NCI-H2171 (cell line): ENCODE measurements at places on chromosomes 11 and 22.

DNA sequence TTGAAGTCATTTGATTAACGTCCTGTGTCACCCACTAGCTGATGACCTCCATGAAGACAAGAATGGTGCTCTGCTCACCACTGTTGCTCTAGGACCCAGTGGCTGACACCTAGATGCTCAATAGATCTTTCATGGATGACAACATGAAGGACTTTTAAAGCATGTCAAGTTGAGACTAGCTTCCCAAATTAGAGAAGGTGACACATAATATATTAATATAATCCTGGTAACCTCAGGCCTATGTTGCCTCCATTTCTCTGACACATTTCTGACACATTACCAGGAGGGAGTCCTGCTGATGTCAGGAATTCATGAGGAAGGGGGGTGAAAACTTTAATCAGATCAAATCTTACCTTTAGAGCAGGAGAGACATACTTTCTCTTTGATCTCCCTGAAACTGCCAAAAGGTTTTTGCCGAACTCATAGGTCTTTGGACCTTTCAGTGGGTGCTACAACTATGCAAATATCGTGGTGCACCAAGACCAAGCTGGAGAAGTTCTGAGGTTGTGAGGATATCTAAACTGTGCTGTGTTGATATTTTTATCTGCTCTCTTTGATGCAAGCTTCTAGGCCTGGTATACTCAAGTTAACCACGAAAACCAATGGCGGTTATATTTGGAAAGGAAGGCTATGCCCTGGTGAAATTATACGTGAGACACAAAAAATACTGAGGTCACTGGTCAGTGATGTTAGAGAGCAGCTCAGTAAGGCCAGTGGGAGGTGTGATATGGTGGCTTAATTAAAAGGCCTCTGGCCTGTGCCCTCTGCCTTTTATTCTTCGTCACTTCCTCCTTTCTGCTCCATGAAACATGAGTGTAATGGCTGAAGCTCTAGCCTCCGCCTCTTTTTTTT, 13.2 kb upstream of the AMPD3 start:
- DNase-seq: no peak

GRCh38 chr11:35112056-35112845, 26.7 kb upstream of the CD44 start:
- peak; percentile 45 for DNase-seq

GRCh38 chr11:130731401-130731800, 184.9 kb downstream of the SNX19 start:
- DNase-seq: no peak

GRCh38 chr22:38172832-38173640, 8.6 kb downstream of the PLA2G6 start:
- no peak for DNase-seq

- no peak for DNase-seq
Measured at GRCh38 chr11:4962816-4963215, 7.3 kb upstream of the OR51A2 start.

DNA sequence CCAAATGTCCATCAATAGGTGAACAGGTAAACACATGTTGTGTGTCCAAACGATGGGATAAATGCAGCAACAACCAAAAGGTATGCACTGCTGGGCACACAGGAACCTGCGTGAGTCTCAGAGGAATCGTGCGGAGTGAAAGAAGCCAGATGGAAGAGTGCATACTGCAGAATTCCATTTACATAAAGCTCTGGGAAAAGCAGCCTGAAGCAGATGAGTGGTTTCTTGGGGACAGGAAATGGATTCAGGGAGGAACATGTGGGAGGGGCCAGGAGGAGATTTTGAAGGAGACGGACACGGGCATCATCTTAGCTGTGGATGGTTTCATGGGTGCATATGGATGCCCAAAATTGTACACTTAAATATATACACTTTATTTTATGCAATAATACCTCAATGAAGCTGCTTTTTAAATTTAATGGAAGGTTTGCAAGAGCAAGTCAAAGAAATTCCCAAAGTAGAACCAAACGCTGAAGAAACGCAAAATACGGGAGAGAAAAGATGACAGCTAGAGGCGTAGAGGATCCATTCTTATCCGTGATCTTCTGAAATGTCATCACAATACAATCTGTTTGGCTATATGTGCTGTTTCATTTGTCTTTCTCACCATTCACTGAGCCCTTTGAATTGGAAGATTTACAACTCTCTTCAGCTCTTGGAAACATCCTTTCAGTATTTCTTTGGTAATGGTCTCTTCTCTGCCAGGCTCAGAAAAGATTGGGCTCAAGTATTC, 24.5 kb downstream of the ST14 start:
- DNase-seq: no peak

- DNase-seq: no peak
Measured at GRCh38 chr11:118318124-118318523, 13.6 kb downstream of the CD3E start.

DNA sequence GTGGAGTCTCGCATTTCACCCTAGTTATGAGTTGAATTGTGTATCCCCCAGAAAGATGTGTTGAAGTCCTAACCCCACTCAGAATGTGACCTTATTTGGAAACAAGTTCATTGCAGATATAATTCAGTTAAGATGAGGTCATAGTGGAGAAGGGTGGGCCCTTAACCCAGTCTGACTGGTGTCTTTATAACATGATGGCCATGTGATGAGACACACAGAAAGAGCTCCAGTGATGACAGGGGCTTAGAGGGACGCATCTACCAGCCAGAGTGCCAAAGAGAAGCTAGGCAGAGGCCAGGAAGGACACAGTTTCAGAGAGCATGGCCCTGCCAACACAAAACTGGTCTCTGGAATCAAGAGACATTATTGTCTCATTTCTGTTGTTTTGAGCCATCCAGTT, 50.3 kb downstream of the LARGE1 start:
- DNase-seq: no peak

DNA sequence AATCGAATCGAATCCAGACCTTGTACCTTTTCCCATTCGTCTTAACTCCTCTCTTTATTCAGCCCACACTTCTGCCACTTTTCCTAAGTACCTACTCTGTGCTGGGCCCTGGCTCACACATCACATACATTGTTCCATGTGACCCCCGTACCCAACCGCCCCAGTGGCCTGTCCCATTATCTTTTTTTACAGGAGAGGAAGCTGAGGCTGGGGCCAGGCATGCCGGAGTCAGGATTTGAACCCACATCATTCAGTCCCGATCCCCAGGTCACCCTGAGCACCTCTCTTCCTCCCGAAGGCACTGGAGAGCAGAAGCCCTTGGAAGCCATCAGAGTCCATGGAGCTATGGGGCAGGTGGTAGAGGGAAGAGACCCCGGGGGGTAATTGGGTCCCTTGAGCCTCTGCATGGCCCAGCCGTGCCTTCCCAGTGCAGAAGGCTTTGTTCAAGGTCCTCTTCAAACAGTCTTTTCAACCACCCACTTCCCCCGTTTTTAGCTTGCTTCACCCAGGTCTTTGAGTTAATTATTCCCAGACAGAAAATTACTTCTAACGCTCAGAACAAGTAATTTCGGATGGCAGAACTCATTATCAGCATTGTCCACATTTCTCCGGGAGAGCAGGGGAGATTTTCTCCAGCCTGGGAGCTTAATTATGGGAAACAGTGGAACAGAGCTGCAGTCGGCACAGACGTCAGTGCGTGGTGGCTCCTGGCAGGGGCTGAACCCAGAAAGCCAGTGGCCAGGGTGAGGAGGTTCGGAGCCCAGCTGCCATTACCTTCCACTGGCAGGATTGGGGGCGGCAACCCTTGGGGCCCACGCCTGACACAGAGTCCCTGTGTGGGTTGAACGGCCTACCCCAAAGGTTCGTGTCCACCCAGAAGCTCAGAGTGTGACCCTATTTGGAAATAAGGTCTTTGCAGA, 82.4 kb upstream of the RTL6 start:
- DNase-seq: no peak

GRCh38 chr11:24064309-24064903, 432.4 kb upstream of the LUZP2 start:
- DNase-seq: no peak

DNA sequence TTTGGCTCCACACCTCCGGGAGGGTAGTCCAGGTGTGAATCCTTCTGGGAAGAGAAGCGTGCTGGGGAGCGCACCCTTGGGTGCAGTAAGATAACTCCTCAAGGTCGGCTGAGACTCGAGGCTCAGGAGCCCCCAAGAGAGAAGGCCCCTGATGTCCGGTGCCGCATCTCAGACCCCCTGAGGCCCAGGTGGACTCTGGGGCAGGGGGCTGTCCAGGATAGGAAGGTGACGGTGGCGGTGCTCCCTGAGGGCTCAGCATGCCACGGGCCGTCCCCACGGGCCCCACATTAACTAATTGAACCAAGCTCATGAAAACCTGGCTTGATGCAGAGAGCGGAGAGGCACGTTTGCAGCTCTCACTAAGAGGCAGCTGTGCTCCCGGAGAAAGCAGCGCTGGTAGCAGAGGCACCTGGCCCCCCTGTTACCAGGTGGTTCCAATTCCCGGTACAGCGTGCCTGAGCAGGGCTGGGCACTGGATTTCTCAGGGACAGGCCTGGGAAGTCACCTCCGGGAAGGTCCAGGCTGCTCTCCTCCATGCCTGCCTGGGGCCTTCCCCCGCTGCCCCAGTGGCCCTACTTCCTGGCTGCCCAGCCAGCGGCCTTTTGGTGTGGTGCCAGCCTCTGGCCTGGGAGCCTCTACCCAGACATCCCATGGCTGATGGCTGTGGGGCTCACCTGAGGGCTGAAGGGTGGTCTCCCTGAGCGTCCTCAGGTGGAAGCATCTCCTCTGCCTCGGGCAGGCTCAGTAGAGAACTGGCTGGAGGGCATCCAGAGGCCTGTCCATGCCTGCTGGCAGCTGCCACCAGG, 1.1 kb downstream of the KCNQ1 start:
- DNase-seq: no peak

DNA sequence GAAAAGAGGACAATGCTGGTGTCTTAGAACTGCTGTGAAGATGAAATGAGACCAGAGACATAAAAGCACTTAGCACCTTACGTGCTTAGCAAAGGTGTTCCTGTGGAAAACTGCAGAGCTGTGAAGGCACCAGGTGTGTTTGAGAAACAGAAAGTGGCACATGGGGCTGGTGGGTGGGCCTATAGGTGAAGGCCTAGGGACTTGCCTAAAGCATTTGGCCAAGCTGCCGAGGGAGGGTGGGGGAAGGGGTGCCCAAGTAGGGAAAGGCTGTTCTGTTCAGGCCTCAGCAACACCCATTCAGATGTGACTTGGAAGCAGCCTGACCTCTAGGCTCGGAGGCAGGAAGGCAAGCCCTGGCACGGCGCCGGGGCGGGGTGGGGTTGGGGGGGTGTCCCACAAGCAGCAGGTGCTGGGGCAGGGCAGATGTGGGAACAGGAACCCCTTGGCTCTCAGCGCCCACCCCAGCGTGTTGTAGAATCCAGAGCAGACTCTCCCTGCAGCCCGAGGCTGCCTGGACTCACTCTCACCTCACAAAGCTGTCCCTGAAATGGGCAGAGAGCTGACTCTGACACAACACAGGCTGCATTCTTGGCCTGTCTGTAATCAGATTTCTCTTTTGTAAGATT, 366.7 kb upstream of the NARS2 start:
- DNase-seq: peak; percentile 98

DNA sequence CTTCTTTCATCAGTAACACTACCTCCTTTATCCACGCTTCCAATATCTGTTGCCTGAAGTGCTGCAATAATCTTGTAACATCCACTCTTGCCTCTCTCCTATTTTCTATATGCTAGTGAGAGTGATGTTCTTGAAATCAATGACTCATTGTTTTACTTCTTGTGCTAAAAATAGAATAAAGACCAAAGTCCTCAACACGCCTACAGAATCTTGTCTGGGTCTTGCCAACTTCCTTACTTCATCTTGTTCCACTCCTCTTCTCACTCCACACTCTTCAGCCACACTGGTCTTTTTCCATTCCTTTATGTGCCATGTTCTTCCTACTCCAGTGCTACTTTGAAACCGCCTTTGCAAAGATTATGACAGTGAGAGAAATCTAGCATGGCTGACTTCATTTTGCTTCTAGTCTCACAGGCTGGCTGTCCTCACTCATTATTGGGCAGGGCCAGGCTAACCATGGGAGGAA, 136.4 kb downstream of the CCDC81 start:
- no peak for DNase-seq

DNA sequence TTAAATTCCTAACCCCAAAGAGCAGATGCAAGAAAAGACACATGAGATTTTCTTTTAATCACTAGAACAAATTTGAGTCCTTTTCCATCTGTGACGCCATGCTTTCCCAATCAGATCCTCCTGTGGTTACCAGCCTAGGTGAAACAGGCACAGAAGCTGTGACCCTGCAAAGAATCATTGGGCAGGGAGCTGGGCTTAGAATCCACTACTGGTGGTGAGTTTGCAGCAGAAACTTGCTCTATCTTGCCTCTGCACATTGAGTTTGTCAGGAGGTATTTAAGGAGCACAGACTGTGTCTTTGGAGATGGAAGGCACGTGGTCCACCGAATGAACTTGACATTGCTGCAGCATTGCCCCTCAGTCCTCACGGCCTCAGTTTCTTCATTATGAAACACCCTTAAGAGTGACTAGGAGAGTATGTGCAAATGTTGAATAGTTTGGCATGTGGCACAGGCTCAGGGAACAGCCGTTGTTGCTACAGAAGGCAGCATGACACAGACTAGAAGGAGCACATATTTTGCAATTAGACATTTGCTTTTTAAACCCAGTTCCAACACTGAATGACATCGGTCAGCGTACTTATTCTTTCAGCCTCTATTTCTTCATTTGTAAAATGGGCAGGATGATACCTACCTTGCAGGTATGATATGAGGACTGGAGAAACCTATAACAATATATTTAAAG, 127.6 kb downstream of the DBX1 start:
- DNase-seq: no peak

DNA sequence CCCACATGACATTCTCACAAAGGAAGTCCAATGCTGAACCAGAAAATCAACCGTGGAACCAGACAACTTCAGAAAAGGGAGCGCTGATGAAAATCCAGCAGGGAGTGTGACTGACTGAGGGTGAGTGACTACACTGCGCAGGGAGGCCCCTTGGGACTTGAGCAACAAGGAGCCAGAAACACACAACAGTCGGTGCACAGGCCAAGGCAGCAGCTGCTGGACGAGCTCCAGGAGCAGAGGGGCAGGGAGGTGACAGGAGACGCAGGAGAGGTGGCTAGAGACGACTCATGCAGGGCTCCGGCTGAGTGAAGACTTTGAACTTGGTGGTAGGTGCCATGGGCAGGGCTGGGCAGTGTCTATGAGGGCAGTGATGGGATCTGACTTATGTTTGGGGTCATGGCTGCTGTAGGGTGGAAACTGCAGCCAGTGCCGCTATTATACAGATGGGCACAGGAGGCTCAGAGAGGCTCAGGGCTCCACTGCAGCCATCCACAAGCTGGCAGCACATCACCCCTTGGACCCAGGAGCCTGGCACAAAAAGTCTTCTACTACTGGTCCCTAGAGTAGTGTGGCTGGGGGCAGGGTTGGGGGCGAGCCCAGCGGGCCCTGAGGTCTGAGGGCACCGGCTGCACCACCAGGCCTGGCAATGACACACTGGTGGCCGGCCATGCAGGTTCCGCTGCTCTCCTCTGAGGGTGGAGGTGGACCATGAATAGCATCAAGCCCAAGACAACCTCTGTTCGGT, 10.3 kb upstream of the FADD start:
- peak; percentile 51 for DNase-seq

- DNase-seq: no peak
Measured at GRCh38 chr11:70662691-70663098, 264.4 kb downstream of the CTTN start.

GRCh38 chr11:31870609-31871309, 59.6 kb upstream of the PAX6 start:
- DNase-seq: no peak

- DNase-seq: peak; percentile 88
Measured at GRCh38 chr22:46250035-46250782, at the start of gene CDPF1. TSS of gene CDPF1 (minus strand) at chr22:46250293. CDS start at chr22:46248284, 2,009 bp downstream.

- no peak for DNase-seq
Measured at GRCh38 chr22:25282671-25283561, 63.5 kb downstream of the CRYBB2 start.
